ENCODE measurements at places on chromosomes 5 and 9.

- DNase-seq: no peak
Observed at GRCh38 chr5:138000102-138000723, 32.7 kb downstream of the FAM13B start.

DNA sequence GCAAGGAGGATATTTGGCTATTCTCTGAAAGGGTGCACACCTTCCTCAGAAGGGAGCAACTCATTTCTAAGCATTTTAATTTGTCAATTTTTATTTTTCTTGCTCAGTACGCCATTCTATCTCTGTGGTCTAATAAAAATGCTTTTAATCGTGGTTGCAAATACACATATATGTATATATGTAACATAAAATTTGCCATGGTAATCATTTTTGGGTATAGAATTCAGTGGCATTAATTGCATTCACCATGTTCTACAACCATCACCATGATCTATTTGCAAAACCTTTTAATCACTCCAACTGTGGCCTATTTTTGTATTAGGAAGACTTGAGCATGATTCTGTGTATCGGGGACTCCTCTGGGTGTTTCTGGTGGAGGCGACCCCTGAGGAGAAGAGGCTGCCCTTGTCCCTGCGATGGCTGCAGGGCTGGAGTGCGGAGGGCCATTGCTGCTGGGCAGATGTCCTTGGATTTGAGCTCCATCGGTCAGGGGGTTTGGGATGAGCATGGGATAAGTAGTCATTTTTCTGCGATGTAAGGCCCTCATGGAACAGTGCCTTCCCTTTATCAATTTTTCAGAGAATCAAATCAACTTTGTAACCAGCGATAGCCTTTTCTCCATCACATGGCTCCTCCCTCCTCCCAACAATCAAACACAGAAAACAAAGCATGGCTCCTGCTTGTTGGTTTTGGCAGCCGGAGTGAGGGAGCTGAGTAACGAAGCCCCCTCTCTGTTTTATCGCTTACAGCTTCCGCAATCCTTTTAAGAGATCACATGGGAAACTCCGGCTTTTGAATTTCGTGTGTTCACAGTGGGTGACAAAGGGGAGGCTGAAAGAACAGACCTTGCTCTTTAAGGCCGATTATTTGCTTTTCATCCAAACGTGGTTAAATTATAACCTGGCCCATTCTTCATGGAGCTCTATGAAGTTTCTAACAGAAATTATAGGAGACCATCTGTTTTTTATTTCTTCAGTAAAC is 187.3 kb downstream of the TENT4A start:
- no peak for DNase-seq

DNA sequence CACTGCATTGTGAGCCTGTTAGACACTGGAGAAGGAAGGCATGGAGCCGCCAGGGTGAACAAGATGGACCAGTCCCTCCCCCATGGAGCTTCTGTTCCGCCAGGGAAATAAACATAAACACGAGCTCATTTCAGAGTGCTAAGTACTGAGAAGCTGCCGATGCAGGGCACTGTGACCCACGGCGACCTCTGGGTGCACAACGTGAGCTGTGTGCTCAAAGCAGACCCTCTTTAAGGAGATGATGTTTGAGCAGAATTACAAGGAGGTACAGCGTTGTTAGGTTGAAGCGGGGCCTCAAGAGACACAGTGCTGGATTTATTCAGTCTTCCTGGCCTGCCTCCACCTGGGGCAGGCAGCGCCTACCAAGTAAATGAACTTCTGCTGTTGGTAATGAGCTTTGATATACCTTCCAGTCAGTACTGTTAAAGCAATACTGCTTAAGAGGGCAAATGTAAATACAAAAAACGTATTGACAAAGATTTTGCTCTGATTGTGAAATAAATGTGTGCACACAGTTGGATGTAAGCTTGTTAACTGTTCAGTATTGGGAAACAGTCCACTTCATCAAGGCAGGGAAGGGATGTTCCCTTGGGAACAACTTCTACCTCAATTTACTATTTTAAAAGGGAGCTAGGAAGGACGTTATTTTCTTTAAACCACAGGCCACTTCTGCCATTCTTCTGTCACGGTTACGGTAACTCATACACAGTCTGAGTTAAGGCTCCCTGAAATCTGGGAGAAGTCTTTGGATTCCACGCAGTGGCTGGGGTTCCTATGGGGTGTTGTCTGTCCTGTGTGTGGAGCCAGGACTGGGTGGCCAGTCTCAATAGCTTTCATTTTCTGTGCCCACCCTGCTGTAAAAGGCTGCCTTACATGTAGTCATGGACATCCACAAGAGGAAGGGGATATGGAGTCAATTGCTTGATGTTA is 48.9 kb upstream of the DMRT1 start:
- no peak for DNase-seq

- DNase-seq: no peak
Observed at GRCh38 chr5:35852084-35852734, 4.5 kb upstream of the IL7R start.

- no peak for DNase-seq
Observed at GRCh38 chr5:223791-224190, 5.7 kb downstream of the SDHA start.
